Fibroblast of lung (primary cell): ENCODE measurements at places on chromosomes 2 and 18. TPM values are rescaled to one million over a fixed set of nuclear protein-coding genes. Genes with fewer than 3 reads are reported as not detected.
A peak's percentile ranks its signal among the peaks of the same experiment; 100 is the strongest.

Gene TSPYL6
- not detected in 2 replicates for polyA plus RNA-seq

GRCh38 chr2:24712296-24712695 lies 80.9 kb downstream of the PTRHD1 start:
- DNase-seq, result no peak

- DNase-seq, result no peak
Measured at GRCh38 chr2:38829971-38830370, 45.8 kb downstream of the DHX57 start.

DNA sequence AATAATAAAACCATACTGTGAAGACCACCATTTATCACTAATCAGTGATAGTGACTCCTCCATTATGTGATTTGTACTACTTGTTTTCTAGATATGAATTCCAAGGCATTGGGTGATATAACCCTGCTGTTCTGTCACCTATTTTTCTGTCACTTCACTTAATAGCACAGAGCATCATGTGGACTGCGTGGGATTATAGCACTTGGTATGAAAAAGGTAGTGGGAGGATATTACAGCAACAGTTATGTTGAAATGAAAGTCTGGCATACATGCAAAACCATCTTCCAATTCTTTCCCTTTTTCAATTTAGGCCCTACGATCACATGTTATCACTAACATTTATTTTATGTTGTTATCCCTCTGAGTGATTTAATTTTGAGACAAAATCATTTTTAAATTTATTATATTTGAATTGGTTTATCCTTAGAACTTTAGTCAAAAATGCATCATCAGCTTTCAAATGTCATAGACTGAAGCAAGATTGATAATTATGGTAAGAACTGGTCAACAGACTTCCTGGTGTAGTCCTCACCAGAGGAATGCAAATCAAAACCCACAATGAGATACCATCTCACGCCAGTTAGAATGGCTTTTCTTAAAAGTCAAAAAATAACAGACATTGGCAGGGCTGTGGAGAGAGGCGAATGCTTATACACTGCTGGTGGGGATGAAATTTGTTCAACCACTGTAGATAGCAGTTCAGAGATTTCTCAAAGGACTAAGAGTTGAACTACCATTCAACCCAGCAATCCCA lies 242.6 kb downstream of the IKZF2 start:
- DNase-seq, result peak; percentile 61

GRCh38 chr2:140714586-140714985 lies 1416.2 kb downstream of the LRP1B start:
- DNase-seq, result no peak
